ENCODE measurements at places on chromosomes 12 and 14. TPM values are rescaled to one million over a fixed set of nuclear protein-coding genes. Genes with fewer than 3 reads are reported as not detected.

- DNase-seq = no peak
These were observed 227.1 kb downstream of the SLC2A13 start for GRCh38 chr12:39878753-39879152.

- DNase-seq = no peak
These were observed 507 bp upstream of the PTPN11 start for GRCh38 chr12:112418273-112418607.

DNA sequence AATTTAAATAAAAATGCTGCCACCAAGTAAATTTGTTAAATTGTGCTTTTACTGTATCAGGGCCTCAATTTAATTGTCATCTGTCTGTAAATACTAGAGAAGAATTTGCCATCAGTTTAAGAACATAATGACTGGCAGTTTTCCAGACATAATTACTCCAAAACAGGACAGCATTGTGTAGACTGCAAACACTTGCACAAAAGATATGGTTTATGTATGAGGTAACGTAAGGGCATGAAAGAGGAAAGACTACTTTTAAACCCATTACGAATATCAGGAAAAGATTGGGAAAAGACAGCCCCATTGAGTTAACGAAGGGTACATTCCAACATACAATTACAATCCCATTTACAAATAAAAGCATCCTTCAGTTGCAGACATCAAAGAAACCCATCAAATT lies 59.8 kb upstream of the KRR1 start:
- no peak for DNase-seq

DNA sequence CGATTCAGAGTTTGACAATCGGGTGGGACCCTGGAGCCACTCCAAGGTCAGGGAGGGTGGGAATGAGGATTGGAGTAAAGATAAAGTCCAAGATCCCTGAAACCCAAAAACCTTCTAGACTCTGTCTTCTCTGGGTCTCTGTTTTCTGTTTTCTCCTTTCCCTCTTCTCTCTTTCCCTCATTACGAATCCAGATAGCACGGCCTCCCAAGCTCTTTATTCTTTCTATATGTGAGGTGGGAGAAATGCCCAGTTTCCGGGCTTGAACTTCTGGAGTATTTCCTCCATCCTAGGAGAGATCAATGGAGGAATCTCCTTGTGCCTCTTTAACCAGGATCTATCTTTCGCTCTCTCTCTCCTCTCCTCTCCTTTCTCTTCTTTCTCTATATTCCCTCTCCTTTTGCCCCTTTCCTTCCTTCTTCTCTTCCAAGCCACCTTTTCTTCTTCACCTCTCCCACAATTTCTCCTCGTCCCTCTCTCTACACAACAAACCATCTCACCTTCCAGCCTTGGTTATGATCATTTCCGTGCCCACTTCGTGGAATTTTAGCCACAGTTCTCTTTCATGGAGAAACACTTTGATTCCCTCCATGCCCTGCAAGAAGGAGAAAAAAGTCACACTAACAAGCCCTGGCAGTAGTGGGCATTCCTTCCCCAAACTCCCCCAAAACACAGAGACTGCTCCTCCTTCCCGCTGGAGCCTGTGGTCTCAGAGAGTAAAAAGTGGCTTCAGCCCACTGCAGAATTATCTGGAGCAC lies 4.4 kb downstream of the TBX5 start:
- no peak for DNase-seq

DNA sequence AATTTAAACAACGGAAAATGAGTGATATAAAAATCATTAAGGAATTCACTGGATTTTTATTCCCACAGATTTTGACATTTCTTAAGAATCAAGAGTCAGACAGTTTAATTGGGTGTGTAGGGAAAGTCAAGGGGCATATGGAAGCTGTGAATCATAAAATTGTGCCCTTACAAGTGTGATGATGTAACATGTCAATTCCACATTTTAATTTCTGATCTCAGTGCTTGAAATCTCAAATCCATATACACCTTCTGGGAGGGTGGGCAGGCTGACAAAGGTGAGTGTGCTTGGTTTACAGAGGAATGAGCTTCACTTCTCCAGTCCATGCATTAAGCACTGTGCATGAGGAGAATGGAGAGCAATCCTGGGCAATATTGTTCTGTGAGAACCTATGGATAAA lies 1.0 kb upstream of the KRT6A start:
- DNase-seq = no peak

GRCh38 chr12:132282950-132283771 lies 46.2 kb downstream of the GALNT9 start:
- no peak for DNase-seq

DNA sequence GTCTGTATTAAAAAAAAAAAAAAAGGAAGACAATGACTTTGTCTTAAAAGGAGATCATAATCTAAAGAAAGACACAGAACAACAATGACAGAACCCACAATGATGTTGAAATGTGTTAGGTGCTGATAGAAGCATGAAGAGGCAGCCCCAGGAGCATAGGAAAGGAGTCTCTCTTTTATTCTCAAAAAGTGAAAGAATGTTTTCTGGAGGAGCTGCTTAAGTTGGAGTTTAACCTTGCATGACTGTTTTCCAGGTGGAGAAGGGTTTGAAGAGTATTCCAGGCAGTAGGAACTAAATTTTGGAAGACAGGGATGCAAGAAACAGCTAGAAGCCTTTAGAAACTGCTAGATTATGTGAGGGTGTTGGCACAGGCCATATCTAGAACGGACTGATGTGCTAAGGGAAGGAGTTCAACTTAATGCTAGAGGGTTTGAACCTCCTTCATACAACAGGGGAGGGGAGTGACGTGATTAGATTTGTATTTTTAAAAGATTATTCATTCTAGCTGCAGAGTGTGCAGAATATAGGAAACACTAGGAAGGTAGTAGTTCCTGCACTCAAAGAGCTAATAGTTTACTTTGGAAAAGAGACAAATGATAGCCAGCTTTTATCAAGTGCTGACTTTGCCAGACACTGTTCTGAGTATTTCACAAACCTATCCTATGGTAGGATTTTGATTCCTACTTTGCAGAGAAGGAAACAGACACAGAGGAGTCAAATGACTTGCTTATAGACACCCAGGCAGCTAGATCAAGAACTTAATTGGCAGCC lies 4.6 kb upstream of the RPL6 start:
- no peak for DNase-seq

GRCh38 chr12:108633081-108633533 lies 587 bp downstream of the SELPLG start:
- no peak for DNase-seq

- no peak for DNase-seq
These were observed 387.8 kb downstream of the FLRT2 start for GRCh38 chr14:85917716-85918115.

- no peak for DNase-seq
These were observed 34.4 kb downstream of the RAD52 start for GRCh38 chr12:915090-915489.

DNA sequence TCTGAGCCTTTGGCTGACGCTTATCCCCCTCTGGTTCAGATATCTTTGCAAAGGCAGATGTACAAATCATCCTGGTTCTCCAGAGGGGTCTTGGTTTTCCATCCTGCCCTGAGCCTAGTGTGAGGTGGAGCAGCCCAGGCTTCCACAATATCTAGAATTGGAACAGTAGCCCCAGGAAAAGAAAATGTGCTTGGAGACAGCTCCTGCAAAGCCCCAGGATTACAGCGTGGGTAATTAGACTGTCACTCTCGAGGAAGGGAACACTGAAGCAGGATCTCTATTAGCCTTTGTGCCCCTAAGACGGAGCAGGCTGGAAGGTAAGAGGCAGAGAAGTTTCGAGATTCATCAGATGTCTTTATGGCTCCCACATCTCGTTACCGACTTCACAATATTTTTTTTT lies 59.4 kb downstream of the TMEM132C start:
- no peak for DNase-seq

- peak; percentile 35 for DNase-seq
These were observed 466.9 kb upstream of the RGS6 start for GRCh38 chr14:71465316-71465715.

Gene RND1
- total RNA-seq = 0.19 TPM

Gene KRT73
- total RNA-seq = not detected

Gene TAS2R30
- total RNA-seq = 0.19 TPM

Data from HFFc6 (cell line).